ENCODE measurements at places on chromosomes 5 and 9.

GRCh38 chr9:112331674-112331952 is 1.8 kb downstream of the PTBP3 start:
- DNase-seq, result no peak

DNA sequence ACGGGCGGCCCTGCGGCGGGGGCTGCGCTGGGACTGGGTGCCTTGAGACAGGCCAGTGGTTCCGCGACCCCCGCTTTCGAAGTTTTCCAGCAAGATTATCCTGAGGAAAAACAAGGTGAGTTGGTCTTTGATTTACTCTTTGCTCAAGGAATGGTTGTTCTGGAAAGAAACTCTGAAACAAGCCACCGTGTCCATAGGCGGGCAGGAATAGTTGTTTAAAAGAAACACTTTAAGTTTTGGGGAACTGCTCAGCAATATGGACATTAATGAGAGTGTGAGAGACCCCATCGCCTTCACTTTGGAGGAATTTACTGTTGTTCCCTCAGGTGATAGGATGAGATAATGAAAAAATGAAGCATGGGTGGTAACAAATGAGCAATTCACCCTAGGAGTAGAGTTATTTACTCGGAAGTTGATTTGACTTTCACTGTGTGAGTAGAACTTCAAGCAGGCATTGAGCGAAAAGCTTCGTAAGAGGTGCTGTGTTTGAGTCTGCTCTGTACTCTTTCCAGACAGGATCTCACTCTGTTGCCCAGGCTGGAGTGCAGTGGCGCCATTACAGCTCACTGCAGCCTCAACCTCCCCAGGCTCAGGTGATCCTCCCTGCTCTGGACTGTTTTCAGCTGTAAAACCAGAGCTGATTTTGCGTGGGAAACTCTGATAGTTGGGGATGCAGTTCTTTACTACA is 1.1 kb downstream of the DMRTA1 start:
- no peak for DNase-seq

DNA sequence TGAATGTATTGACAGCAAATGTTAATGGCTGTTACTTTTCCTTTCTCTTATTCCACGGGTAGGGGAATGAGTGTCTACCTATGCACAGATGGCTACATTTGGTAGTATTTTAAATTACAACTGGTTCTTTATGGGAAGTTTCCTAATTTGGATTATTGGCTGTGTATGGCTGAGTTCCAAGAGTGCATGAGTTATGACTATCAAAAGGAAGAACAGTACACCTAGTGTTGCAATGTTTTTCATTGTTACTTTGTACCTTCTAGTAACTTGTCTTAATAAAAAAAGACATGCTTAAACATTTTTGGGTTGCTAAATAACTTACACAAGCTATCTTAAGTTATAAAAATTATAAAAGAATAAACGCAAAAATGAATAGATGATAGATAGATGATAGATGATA is 35.8 kb upstream of the MAMDC2 start:
- DNase-seq, result no peak

DNA sequence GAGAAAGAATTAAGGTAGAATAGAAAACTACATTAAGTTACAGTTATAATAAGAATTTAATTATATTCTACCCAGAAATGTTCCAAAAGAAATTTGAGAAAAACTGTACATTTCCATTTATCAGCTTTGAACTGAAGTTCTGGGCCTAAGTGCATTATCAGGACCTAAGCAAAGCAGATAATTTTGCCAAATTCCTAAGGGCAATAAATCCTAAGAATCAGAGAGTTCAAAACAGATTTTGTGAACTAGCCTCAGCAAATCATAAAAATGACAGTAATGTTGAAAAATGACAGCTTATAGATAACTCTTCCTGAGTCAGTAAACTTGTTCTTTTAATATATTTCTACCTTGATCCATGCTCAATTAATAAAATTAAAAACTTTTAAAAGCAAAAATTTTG is 662.1 kb upstream of the CDH9 start:
- DNase-seq, result no peak

- no peak for DNase-seq
Observed at GRCh38 chr5:107306594-107306993, 364.1 kb downstream of the EFNA5 start.

GRCh38 chr5:134289509-134290113 is 63.7 kb upstream of the PPP2CA start:
- DNase-seq, result no peak

DNA sequence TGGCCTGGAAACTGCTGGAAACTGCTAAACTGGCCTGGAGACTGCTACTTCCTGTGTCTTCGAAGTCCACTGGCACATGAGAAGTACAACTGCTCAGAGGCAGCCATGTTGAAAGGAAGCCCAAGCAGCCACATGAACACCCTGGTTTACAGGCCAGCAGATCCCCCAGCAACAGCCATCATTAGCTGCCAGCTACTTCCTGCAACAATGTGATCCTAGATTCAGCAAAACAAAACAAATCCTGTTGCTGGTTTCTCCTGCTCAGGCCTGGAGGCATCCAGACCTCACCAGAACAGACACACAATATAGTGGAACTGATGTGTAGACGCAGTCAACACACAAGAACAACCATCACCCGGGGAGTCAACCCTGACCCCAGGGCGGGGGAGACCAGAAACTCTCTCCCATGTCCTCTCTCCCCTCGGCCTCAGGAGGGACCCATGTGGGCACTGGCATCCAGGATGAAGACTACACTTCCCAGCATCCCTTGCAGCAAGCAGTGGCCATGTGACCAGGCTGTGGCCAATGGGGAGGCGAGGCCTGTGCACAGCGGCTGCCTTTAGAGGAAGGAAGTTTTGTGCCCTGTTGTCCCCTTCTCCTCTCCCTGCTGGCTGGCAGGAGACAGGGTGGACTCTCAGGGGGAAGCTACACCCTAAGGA is 9.2 kb upstream of the LCN15 start:
- no peak for DNase-seq

GRCh38 chr9:89988458-89988857 is 383.6 kb downstream of the GADD45G start:
- no peak for DNase-seq

- DNase-seq, result no peak
Observed at GRCh38 chr5:149605998-149606724, 24.9 kb downstream of the ARHGEF37 start.

- no peak for DNase-seq
Observed at GRCh38 chr5:153818626-153819025, 220.1 kb downstream of the FAM114A2 start.

- DNase-seq, result no peak
Observed at GRCh38 chr5:107118184-107119019, 552.3 kb downstream of the EFNA5 start.

DNA sequence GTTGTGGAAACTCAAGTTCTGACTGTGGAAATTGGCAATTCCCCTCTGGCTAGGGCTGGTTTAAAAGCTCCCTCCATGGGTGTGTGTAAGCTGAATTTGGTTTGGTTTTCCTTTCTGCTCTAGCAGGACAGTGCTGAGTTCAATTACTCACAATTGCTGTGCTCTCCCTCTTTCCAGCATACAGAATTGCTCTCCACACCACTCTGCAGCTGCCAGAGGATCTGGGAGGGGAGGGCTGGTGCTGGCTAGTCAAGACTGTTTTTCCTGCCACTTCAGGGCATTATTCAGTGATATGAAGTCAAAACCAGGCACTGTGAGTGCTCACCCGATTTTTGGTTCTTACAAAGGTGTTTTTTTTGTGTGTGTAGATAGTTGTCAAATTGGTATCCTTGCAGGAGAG is 336.9 kb upstream of the SLC24A2 start:
- DNase-seq, result no peak

GRCh38 chr9:120982836-120983235 is 56.2 kb upstream of the TRAF1 start:
- no peak for DNase-seq

DNA sequence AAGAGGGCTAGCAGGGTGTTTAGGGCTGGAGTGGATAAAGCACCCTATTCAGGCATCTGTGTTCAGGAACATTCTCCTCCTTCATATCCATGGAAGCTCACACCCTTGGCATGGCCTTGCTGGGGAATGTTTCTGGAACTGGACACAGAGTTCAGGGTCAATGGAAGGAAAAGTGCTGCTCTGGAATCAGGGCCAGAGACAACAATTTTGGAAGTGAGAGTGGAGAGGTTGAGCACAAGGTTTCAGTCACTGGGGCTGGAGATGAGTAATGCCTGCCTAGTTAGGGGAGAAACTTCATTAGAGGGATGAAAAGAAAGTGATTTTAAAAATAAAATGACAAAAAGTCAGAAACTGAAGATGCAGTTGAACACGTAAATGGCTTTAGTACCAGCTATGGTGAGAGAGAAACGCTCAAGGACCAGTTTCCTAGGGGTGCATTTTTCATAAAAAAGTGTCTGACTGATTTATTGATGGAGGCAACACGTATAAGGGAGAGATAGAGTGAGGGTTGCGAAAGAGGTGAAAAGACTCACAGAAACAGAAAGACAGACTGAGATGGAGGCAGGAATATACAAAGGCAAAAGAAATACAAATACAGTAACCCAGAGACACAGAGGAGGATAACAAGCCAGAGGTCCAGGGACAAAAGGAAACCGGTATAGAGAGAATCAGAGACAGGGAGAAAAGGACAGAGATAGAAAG is 8.0 kb upstream of the TNFSF15 start:
- DNase-seq, result no peak

DNA sequence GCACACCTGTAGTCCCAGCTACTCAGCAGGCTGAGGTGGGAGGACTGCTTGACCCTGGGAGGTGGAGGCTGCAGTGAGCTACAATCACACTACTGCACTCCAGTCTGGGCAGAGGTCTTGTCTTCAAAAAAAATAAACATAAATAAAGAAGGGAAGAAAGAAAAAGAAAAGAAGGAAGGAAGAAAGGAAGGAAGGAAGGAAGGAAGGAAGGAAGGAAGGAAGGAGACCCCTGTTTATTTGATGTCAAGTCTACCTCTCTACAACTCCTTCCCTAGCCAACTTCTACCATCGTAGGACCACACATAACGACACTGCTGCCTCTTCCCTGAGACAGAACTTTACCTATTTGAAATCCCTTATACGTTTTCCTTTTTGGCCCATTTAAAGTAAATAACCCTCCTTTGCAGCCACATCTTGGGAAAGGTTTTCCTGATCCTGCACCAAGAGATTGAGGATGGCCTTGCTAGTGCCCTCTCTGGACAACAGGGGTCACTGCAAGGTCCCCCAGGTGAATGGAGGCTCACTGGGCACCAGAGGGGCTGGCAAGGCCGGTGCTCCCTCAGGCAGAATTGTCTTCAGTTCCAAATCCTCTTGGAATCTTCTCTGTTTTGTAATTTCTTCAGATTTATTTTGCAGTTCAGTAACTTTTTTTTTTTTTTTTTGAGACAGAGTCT is 10.5 kb downstream of the RPS14 start:
- DNase-seq, result no peak

GRCh38 chr9:38141746-38142591 is 72.9 kb upstream of the SHB start:
- no peak for DNase-seq

GRCh38 chr9:68704814-68705530 is at the start of gene PIP5K1B:
Gene PIP5K1B (plus strand): TSS chr9:68705240. CDS start chr9:68822615, 117,375 bp downstream.
- no peak for DNase-seq

DNA sequence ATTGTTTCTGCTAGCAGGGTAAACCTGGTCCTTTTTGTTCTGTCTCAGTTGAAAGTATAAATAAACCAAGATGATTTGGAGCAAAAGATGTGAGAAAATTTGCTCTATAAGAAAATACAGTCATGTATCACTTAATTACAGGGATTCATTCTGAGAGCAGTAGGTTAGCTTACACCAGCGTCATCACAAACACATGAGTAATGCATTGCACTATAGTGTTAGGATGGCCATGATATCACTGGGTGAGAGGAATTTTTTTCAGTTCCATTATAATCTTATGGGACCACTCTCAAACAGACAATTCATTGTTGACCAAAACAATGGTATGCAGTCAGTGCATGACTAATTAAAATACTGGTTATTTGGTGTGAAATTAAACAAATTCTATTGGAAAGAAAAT is 430.9 kb downstream of the CHSY3 start:
- no peak for DNase-seq

GRCh38 chr5:143748516-143748915 is 63.4 kb upstream of the HMHB1 start:
- no peak for DNase-seq

DNA sequence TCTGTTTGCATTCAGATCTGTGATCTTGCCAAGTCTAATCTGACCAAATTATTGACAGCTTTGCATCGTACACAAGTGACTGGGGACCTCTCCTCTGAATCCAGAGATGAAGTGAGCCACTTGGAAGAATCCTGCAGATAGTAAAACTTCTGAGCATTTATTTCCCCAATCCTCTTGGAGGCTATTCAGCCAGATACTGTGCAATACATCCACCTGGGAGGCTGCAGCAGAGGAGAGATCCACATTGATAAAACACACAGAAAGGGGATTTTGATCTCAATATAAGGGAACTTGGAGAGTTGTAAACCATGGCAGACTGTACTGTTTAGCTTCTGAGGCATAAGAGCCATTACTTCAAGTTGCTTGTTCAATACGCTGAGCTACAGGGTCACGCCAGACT is 654.6 kb downstream of the MTRR start:
- no peak for DNase-seq

GRCh38 chr9:114137831-114138230 is 17.5 kb upstream of the COL27A1 start:
- DNase-seq, result no peak

GRCh38 chr5:81922854-81923279 is 49.0 kb upstream of the ATG10 start:
- no peak for DNase-seq
